ENCODE measurements at places on chromosomes 12 and 14.

DNA sequence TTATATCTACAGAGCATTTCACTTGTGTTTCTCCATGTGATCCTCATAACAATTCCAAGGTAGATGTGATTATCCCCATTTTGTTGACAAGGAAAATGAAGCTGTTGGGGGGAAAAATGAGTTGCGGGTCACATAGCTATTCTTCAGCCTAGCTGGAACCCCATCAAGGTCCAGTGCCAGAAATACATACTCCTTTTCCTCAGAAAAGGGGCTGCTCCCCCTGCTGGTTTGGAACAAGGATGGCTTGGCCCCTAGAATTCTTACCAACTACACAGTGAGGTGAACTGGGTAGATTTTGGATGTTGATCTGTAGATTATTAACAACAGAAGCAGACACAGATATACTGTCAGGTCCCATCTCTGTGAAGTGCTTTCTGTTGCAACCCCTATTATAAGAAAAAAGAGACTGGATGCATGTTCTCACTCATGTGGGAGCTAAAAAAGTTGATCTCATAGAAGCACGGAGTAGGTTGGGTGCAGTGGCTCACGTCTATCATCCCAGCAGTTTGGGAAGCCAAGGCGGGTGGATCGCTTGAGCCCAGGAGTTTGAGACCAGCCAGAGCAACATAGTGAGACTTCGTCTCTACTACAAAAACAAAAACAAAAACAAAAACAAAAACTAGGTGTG is 8.9 kb downstream of the IKZF4 start:
- peak; percentile 67 for DNase-seq

GRCh38 chr14:100294963-100295330 is 11.3 kb downstream of the SLC25A29 start:
- no peak for DNase-seq

GRCh38 chr14:100711493-100711892 is 15.2 kb upstream of the DLK1 start:
- DNase-seq = no peak

DNA sequence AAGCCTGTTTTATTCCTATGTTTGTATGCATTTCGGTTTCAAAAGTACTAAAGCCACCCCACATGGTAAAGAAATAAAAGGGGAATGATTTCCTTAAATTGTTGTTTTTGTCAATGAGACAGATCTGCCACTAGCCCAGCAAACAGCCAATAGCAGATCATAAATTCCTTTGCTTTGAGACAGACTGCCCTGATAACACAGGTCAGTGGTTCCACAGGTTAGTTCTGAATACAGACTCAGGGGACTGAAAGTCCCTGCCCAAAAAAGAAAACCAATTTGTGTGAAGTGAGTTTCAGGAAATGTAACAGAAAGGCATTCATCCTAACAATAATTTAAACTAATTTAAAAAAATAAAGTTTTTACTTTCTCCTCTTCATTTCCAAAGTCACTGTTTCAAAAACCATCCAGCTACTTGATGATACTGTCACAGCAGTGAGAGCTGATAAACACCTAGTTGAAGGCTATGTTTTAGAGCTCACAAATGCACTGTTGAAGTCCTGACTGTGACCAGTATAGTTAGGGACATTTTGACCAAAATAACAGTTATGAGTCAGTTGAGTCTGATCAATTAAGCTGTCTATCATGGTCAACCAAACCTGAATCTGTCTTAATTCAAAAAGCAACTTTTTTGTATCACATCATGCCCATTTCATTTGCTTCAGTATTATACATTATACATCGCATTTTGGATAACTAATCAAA is 77.7 kb downstream of the LGR5 start:
- no peak for DNase-seq

DNA sequence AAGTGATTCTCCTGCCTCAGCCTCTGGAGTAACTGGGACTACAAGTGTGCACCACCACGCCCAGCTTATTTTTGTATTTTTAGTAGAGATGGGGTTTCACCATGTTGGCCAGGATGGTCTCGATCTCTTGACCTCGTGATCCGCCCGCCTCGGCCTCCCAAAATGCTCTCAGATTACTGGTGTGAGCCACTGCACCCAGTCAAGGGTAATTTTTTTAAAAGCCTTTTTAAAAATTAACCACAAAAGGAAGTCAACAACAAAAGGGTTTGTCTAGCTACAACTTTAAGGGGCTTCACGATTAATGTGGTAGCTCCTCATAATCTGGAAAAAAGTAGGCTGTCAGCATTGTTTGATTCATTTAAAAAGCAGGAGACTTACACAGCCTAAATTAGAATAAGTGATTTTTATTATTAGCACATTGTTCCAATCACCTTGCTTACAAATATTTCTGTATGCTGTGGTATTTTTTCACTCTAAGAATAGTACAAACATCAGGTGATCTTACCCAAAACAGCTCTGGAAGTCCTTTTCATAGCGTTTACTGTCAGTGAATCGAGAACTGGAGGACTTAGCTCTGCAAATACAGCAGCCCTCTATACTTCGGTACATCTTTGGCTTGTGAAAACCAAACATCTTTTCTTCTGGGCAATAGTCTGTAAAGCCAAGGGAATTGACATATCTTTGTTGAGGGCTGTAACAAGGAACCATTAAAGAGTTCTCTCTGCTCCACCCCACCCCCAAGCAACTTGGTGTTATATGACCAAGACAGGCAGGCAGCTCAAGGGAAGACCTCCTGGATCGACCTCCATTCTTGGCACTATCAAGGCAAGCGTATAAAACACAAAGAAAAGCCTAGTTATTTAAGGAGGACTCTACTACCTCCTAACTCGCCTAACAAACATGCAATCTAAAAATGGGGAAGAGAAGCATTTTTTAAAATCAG is 28.1 kb downstream of the SINHCAF start:
- no peak for DNase-seq

- no peak for DNase-seq
Observed at GRCh38 chr12:96132819-96133218, 61.4 kb upstream of the ELK3 start.

GRCh38 chr12:96989916-96990315 is 82.9 kb downstream of the NEDD1 start:
- no peak for DNase-seq

- DNase-seq = no peak
Observed at GRCh38 chr14:55843718-55844403, 263.9 kb downstream of the KTN1 start.

- DNase-seq = no peak
Observed at GRCh38 chr12:4477129-4477528, 31.5 kb upstream of the FGF6 start.

- no peak for DNase-seq
Observed at GRCh38 chr12:107731366-107731765, 29.6 kb downstream of the PRDM4 start.

GRCh38 chr12:63036216-63036973 is 101.4 kb upstream of the PPM1H start:
- DNase-seq = no peak

DNA sequence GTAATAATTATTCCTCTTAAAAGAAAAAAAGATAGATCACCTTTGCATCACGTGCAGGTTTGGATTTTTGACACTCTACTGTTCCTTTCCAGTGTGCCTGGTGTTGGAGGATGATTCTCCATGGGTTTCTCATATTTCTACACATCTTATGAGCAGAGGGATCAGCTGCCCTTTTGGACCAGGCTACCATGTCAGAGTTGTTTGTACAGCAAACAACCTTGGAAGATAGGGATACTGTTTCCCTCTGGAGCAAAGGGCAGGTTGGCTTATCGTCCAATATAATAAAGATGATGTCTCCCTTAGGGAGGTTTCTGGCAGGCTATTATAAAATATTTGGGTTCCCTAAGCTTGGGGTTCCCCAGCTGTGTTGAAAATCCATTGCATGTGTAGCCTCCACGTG is 42.1 kb downstream of the DAO start:
- DNase-seq = no peak

- DNase-seq = peak; percentile 8
Observed at GRCh38 chr12:81644503-81644902, 114.6 kb downstream of the PPFIA2 start.

- DNase-seq = no peak
Observed at GRCh38 chr12:24896171-24896570, 52.7 kb downstream of the BCAT1 start.

DNA sequence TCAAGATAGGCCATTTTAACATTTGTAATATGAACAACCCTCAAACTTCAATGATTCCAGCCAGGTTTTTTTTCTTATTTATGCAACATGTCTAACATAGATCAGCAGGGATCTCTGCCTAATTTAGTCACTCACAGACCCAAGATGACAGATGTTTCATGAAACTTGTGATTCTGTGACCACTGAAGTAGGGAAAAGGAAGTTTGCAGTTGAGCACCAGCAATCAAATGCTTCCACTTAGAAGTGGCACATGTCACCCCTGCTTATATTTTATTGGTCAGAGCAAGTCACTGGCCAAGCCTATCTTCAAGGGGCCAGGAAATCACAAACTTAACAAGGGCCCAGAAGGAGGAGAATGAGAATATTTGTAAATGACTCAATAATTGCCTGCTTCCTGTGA is 150.6 kb downstream of the BCAT1 start:
- DNase-seq = no peak

Measured in AG08396 (cell line).